ENCODE measurements at places on chromosomes 4 and X.

- no peak for DNase-seq
Observed at GRCh38 chr4:38948551-38948950, 80.9 kb downstream of the FAM114A1 start.

- DNase-seq, result no peak
Observed at GRCh38 chrX:38514016-38514854, 47.1 kb upstream of the TSPAN7 start.

- DNase-seq, result no peak
Observed at GRCh38 chr4:156558373-156559025, 413.1 kb downstream of the PDGFC start.

DNA sequence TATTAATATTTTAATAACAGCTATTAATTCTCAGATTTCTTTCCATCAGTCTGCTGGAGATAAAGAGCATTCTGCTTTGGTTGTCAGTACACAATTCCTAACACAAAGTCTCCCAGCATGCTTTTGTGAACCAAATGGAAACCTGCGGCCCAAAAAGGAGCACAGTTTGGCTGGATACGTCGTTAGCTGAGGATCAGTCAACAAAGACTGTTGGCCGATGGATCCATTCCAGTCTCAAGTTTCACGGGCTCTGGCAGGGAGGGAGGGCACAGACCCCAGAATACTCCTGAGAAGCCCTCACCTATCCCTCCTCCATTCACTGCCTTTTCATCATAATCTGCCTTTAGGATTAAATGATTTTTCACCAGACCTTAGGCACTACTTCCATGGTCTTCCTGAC lies 26.3 kb upstream of the PRSS48 start:
- DNase-seq, result peak; percentile 61

GRCh38 chr4:16104520-16104919 lies 20.7 kb upstream of the PROM1 start:
- no peak for DNase-seq

DNA sequence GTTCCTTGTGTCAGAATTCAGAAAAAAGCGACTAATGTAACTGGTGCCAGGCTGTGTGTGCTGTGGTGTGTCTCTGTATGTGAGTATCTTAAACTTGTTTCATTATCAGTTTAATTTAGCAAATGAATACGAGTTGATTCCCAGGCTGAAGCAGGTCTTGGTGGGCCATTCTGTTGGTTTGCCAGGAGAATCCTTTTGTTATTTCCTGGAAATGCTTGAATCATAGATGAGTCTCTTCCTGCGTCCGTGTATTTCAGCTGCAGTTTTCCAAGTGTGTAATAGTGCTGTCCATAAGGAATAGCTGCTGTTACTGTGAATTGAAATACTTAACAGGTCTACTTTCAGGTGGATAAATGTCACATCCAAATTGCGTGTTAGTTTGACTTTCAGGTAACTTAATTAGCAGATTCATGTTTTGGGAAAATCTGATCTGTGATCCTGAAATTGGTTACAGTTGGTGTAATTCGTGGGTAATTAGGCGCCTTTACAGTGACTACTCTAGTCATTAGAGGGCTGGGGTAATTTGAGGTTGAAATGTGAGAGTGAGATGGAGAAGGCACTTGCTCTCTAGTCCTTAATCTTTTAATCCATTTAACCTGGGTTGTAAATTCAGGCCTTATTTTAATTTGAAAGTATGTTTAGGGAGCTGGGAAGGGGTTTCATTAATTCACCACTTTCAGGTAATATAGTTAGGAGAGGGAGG lies 23.8 kb downstream of the TMEM131L start:
- DNase-seq, result no peak

DNA sequence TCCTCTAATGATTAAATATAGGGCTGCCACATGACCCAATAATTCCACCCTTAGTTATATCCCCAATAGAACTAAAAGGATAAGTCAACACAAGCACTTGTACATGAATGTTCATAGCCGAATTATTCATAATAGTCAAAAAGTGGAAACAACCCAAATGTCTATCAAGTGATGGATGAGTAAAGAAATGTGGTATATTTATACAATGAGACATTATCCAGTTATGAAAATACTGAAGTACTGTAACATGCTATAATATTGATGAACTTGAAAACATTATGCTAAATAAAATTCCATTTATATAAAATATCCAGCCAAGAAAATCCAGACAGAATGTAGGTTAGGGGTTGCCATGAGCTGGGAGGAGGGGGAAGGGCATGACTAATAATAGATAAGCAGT lies 436.7 kb upstream of the AADAT start:
- DNase-seq, result no peak

DNA sequence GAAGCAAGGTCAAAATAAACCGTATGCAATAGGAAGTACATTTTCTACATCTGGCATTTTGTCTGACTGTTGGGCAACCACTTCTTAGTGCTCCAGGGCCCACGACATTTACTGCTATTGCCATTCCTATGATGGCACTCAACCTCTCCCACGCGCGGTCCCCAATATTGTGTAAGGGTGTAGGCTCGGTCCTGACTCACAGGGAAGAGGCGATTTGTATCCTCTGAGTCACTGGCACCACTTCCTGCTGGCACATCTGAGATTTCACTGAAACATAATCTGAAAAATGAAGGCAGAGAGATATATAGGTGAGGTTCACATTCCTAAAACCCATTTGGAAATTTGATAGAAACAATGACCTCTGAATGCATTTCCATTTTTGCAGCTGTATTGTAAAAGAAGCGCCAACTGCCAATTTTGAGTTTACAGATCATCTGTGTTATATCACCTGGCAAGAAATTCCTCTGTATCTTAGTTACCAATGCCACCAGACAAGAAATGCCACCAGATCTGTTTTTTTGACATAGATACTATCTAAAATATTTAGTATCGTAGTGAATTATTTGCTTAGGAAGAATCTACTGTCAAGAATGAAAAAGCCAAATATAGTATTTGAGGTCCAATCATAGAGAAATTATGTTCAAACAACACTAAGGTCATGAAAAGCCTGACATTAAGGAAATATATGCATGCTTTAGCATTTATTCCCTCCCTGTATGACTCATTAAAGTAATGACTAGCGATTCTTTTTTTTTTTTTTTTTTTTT lies 9.8 kb downstream of the EREG start:
- DNase-seq, result no peak

- no peak for DNase-seq
Observed at GRCh38 chr4:141220271-141220670, 424 bp upstream of the ZNF330 start.

- DNase-seq, result no peak
Observed at GRCh38 chrX:23435108-23435507, 100.5 kb downstream of the PTCHD1 start.

GRCh38 chr4:169660929-169661328 lies 40.6 kb downstream of the CLCN3 start:
- no peak for DNase-seq

GRCh38 chr4:56782019-56782418 lies 39.5 kb downstream of the SPINK2 start:
- DNase-seq, result no peak

GRCh38 chr4:7153711-7154110 lies 38.6 kb upstream of the SORCS2 start:
- no peak for DNase-seq

- no peak for DNase-seq
Observed at GRCh38 chrX:74490247-74490646, 69.0 kb downstream of the SLC16A2 start.

DNA sequence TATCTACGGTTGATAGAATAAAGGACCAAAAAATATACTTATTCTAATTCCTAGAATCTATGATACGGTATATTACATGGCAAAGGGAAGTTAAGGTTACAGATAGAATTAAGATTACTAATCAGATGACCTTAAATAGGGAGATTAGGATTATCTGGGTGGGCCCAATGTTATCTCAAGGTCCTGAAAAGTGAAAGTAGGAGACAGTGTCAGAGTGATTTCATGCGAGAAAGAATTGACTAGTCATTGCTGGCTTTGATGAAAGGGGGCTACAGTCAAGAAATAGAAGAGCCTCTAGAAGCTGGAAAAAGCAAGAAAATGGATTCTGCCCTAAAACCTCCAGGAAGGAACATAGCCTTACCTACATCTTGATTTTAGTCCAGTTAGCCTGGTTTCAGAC lies 176.9 kb upstream of the PPP1R2C start:
- DNase-seq, result no peak

- no peak for DNase-seq
Observed at GRCh38 chrX:139077281-139078250, 366.0 kb upstream of the FGF13 start.

GRCh38 chr4:173039617-173040577 lies 128.7 kb upstream of the GALNT7 start:
- DNase-seq, result no peak

DNA sequence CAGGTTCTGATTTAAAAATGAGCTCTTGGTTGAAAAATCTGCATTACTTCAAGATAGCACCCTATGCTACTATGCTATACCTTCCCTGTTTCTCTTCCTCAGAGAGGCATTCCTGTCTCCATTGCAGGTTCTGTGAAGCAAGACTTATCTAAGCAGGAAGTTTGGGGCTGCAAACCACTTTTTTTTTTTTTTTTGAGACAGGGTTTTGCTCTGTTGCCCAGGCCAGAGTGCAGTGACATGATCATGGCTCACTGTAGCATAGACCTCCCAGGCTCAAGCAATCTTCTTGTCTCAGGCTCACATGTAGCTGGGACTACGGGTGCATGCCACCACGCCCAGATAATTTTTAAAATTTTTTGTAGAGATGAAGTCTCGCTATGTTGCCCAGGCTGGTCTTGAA lies 4.0 kb upstream of the CCNG2 start:
- no peak for DNase-seq

All from iPS DF 19.7 (cell line).